Activated CD4-positive, alpha-beta T cell treated with anti-CD3 and anti-CD28 coated beads for 36 hours (primary cell): ENCODE measurements at places on chromosomes 2 and 18.

- DNase-seq = no peak
Measured at GRCh38 chr2:121142452-121142851, 142.6 kb downstream of the TFCP2L1 start.

DNA sequence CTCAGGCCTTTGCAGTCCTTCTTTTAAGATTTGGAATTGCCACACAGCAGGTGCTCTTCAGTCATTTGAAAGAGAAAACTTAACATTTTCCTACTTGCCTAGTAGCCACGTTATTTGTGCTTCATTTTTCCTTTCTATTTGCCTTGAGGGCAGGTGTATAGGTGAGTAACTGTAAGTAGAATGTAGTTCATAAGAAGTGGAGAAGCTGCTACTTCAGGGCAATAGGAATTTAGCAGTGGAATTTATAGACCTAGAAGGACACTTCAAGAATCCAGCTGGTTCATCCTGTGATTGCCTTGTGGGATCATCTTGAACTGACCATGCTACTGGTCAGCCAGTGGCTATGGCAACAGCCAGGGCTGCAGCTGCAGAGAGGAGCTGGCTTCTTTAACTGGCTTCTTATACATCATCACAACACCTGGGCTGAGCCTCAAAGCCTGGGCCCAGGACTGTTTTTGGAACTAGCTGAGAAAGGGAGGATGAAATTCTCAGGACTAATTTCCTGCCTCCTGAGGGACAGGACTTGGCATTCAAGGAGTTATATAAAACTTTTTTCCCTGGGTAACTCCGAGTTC, 5.1 kb upstream of the LANCL1 start:
- DNase-seq = no peak

DNA sequence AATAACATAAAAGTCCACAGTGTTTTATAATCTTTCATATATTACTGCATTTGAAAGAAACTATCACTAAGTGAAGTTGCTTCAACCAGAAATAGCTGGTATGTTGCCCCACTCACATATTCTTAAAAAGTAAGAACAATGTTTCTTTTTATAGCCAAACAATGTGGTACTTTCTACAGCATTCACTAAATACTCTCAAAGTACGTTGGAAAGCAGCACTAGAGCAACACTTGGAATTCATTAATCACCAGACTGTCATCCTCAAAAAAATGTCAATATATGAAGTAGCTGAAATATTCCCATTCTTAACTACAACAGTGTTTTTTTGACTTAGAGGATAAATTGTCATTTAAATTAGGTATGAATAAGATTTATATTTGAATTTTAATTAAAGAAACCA, 32.8 kb downstream of the COBLL1 start:
- no peak for DNase-seq

- no peak for DNase-seq
Measured at GRCh38 chr2:103823847-103824246, 1030.1 kb upstream of the POU3F3 start.

DNA sequence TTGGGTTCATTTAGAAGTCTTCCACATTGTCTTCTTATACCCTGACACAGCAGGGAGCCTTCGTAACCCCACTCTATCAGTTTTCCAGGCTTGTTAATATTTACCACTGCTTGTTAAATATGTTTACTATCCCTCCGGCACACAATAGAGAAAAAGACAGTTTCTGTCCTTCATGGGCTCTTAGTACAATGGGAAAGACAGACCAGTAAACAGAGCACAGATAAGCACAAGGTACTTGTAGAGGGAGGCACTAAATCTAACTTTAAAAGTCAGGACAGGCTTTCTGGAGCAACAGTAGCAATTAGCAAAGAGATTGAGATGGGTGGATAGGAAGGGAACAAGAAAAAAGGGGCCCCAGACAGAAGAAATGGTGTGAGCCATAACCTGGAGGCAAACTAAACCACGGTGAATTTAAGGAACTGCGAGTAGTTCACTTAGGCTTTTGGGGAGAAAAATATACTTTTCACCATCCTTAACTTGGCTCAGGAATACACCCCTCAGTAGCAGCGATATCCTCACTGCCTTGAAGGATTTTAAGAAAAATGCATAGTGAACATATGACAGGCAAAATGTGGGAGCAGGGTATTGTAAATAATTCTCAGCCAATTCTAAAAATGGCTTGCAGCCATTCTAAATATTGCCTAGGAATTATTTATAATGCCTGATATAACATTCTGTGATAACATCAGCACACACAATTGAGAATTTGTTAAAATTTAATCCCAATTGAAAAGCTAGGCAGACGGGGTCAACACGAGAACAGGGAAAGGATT, 383.7 kb downstream of the CDH2 start:
- DNase-seq = no peak

DNA sequence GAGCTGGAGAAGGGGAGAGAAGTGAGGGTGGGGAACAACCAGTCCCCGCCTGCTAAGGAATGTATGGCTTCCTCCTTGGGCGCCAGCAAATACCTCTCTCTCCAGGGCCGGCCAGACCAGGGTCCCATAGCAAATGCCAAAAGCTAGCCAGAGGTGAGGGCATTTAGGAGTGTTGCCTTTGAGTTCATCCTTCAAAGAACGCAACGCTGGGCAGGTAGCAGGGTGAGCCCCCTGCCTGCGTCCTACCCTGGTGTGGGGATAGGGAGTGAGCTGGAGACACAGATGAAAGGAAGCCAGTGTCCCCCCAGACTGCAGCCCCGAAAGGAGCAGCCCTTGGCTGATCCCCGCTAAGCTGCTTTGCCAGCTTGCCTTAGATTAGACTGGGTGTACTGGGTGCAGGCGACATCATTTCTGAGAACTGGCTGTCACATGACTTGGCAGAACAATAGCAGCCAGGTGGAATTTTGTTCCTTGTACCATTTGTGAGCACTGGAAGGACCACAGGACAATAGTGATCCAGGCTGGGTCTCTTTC, 40.4 kb downstream of the KLHL29 start:
- no peak for DNase-seq

DNA sequence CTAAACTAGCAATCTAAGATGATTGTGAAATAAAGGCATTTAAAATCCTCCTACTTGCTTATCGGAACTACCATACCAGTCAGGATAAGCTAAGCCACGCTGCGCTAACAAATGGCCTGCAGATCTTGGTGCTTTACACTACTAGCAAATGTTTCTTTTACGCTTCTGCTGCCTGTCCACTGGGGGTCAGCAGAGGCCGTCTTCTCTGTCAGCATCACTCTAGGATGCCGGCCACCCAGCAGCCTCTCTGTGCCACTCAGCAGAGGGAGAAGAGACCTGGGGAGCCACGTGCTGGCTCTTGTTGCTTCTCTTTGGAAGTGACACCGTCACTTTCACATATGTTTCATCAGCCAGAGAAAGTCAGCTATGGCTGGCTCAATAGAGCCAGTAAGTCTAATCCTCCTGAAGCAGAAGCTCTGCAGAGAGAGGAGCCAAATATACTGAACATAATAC, 36.6 kb downstream of the COPS8 start:
- peak; percentile 85 for DNase-seq

- DNase-seq = no peak
Measured at GRCh38 chr2:24452502-24452885, 38.6 kb upstream of the NCOA1 start.

DNA sequence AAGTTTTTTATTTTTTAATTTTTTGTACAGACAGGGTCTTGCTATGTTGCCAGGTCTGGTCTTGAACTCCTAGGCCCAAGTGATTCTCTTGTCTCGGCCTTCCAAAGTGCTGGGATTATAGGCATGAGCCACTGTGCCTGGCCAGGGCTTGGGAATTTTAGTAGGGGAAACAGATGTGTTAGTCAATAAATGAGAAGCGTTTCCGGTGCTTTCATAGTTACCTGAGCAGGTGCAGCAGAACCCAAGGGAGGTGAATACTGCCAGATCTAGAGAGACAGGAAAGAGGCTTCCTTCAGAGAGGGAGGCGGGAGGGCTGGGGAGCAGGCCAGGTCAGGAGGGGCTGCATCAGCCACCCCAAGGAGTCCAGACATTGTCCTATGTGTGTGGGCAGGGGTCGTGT, 30.5 kb upstream of the IMPA2 start:
- no peak for DNase-seq

DNA sequence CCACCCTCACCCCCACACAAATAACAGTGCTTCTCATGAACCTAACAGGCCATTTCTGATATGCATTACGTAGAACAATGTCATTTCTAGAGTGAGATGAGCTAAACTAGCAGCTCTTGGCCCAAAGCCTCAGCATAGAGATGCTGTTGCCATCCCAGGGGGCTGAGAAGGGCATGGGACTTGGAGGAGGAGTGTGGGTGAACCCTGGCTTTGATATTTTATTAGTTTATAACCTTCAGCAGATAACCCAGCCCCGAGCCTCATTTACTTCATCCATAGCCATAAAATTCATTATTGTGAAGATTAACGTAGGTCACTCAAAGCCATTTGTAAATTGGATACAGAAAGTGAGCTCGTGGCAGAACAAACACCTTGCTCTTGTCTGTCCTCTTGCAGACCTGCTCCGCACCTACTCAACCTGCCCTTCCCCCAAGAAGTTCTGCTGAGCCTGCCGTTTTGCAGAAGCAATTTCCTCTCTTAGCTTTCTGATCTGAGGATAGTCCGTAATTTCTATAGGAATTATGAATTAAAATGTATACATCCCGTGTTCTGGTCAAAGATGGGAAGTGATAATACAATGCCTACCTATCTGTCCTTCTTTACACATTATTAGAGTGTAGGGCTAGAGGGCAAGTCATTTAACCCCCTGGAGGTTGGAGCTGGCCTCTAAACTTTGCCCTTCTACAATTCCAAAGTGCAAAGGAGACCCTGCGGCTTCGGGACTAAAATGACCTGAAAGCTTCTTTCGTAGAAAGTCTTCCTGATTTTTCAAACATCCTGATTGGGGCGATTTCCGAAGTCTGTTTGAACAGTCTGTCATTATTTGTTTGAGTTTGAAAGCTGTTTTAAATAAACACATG, 187.4 kb downstream of the BCL2 start:
- no peak for DNase-seq

DNA sequence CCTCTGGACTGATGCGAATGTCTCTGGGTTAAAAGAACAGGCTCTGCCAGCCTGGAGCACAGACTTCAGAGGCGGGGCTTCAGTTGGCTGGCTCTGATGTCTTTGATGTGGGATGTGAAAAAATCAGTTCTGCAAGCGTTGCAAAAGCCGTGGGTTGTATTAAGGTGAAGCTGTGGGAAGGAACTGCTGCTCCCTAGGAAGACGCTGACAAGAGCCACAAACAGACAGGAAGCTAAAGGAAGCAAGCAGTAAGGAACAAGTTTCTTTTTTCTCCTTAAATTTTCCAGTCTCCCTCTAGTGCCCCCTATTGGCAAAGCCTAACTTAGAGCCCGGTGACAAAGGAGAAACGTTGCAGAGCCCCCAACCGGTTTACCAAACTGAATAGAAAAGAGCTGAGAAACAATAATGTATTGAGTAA, 239.0 kb downstream of the CCDC178 start:
- peak; percentile 3 for DNase-seq

- no peak for DNase-seq
Measured at GRCh38 chr18:52237551-52237950, 102.4 kb upstream of the DCC start.

GRCh38 chr18:42039396-42039795, 84.4 kb downstream of the PIK3C3 start:
- DNase-seq = no peak

- no peak for DNase-seq
Measured at GRCh38 chr2:173441222-173441621, 86.5 kb downstream of the CDCA7 start.

GRCh38 chr2:132573444-132574007, 96.5 kb downstream of the LYPD1 start:
- no peak for DNase-seq

DNA sequence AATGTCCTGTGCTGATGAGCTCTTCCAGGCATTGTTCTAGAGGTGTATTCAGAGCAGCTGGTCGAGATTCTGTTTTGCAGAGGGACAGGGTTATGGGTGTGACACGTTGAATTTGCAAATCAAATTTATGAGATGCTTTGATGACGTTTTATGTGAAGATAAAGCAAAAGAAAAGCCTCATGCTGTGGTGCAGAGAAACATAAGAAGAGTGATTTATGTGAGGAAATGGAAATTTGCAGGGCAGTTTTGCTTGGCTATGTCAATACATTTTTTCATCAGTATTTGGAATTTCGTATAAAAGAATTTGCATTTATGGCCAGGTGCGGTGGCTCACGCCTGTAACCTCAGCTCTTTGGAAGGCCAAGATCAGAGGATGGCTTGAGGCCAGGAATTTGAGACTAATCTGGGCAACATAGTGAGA, 36.4 kb downstream of the TSN start:
- DNase-seq = no peak

DNA sequence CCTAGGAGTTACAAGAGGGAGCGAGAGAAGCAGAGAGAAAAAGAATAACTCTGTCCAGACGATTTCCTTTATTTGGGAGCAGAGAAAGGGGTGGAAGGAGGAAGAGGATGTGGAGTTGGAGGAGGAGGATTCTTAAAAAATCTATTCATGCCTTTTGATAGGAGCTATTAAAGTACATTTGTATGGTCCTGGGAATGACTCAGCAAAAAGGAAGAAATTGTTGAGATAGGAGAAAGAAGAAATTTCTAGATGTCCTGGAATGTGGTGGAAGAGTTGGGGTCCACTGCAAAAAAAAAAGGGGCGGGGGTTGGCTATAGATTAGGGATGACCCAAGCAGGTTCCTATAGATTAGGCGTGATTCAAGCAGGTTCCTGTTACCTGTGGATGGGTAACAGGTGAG, 32.4 kb upstream of the RPRM start:
- DNase-seq = no peak

GRCh38 chr18:73478191-73478590, 610.4 kb upstream of the NETO1 start:
- DNase-seq = no peak

GRCh38 chr18:9366126-9366714, 31.6 kb downstream of the TWSG1 start:
- no peak for DNase-seq

- no peak for DNase-seq
Measured at GRCh38 chr18:37362158-37362890, 203.3 kb downstream of the CELF4 start.

GRCh38 chr2:181677912-181678586, 2.3 kb downstream of the NEUROD1 start:
- DNase-seq = peak; percentile 84

GRCh38 chr18:59547581-59548182, 149.5 kb downstream of the CCBE1 start:
- no peak for DNase-seq

GRCh38 chr18:77016936-77017335, 115.6 kb downstream of the MBP start:
- DNase-seq = no peak

DNA sequence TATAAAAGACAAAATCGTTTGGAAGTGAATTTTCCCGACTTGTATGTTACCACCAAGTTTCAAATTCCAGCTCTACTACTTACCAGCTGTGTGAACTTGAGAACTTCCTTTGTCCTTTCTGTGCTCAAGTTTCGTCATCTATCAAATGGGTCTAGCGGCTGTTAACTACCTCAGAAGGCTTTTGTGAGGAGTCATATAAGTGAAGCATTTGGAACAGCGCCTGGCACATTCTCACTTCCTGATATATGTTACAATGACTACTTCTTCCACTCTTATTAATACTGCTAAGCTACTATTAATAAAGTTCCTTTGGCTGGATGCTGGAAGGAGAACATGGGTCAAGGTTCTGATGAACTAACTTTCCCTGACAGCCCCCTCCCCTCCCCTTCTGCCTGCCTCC, 104.5 kb downstream of the MEIS1 start:
- DNase-seq = no peak
